ENCODE measurements at places on chromosomes 7 and 10.

DNA sequence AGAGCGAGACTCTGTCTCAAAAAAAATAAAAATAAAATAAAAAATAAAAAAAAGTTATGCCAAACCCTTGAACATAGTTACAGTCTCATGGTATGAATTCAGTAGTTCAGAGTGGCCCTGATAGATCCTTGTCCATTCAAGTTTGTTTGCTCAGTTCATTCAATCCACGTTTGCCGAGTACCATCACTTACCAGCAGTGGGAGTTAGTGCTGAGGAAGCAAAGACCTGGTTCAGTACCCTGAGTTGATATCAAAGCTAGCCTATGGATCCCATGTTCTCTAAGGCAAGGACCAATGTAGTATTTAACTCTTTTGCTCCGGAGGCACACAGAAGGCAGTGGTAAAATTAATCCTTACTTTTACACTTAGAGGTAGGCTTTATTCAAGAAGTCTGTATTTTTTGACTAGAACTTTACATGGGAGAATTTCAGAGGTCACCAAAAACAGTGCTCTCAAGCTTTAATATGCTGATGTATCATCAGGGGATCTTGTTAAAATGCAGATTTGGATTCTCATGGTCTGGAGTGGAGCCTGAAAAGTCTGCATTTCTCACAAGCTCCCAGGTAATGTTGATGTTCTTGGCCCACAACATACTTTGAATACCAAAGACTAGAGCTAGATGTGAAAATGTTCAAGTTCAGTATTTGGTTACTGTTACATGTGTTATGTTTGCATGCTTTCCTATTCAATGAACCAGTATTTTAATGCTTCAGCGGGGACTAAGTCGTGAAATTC is 38.1 kb upstream of the HBP1 start:
- no peak for DNase-seq

DNA sequence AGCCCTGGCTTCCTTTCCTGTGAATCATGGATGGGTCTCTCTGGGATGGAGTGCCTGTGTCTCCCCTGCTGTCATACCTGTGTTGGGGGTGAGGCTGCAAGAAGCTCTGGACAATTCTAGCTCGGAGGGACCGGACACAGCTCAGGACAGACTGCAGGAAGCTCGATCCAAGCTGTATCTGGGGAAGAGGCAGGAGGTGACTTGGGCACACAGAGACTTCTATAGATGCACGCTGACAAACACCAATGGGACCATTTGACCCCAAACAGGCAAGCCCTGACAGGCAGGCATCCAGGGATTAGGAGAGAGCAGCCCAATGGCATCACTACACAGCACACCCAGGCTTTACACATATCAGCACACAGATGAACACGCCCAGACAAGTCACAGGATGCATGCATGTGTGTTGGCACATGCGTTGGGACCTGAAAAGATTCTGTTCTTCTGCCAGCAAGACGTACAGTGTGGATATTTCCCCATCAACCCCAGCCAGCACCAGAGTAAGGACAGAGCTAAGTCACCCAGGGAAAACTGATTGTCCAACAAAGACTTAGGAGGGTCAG is 4.5 kb downstream of the LLCFC1 start:
- no peak for DNase-seq

GRCh38 chr10:93420944-93421825 is 60.9 kb downstream of the MYOF start:
- no peak for DNase-seq

DNA sequence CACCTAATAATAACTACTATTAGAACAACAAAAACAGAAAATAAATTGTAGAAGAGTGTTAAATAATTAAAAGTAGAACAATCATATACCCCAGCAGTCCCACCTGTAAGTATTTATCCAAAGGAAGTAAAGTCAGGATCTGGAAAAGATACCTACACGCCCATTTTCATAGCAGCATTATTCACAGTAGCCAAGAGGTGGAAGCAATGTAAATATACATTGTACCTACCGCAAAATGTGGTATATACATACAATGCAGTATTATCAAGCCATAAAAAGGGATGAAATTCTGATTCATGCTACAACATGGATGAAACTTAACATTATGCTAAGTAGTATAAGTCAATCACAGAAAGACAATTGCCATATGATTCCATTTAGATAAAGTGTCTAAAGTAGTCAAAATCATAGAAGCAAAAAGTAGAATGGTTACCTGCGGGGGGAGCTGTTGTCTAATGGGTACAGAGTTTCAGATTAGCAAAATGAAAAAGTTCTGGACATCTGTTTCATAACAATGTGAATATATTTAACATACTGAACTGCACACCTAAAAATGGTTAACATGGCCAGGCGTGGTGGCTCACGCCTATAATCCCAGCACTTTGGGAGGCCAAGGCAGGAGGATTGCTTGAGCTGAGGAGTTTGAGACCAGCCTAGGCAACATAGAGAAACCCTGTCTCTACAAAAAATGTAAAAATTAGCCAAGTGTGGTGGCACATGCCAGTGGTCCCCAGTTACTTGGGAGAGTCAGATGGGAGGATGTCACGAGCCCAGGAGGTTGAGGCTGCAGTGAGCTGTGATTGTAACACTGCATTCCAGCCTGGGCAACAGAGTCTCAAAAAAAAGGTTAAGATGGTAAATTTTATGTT is 6.0 kb upstream of the TMED4 start:
- peak; percentile 85 for DNase-seq

GRCh38 chr7:105838627-105839231 is 37.7 kb downstream of the ATXN7L1 start:
- DNase-seq = no peak

DNA sequence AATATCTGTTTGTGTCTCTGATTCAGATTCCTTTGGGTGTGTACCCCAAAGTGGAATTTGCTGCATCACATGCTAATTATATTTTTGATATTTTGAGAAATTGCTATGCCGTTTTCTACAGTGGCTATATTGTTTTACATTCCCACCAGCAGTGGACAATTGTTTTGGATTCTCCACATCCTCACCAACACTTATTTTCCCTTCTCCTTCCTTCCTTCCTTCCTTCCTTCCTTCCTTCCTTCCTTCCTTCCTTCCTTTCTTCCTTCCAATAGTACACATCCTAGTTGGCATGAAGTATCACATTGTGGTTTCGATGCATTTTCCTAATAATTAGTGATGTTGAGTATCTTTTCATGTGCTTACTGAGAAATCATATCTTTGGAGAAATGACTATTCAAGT is 535.5 kb downstream of the SH2D4B start:
- DNase-seq = no peak

GRCh38 chr10:117175215-117175900 is 21.9 kb upstream of the KCNK18 start:
- no peak for DNase-seq

GRCh38 chr7:6433784-6434615 is 13.8 kb downstream of the DAGLB start:
- DNase-seq = no peak

- no peak for DNase-seq
Measured at GRCh38 chr7:129435414-129435829, 1.2 kb downstream of the STRIP2 start.

- no peak for DNase-seq
Measured at GRCh38 chr10:1153805-1154351, 97.7 kb downstream of the WDR37 start.

DNA sequence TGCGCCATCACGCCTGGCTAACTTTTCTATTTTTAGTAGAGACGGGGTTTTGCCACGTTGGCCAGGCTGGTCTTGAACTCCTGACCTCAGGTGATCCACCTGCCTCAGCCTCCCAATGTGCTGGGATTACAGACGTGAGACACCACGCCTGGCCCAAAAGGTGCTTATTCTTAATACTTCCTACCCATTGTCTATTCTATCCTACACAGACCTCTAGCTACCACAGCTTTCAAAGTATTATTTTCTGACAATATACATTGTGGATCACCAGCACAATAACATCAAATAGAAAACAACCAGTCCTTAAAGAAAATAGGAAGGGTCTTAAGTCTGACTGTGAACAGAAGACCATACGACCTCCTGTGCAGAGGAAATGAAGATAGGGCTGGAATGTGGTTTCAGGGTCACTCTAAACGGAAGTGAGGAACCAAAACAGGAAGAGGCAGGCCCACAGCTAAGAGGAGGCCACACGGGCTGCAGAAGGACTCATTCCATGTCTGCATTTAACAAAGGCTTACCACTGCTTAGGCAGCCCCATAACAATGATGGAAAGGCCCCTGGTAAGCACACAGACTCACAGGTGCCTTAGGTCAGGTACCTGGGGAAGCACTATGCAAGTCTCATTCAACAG is 115.2 kb downstream of the ZFAND4 start:
- DNase-seq = peak; percentile 56

GRCh38 chr10:15545266-15545665 is 174.2 kb upstream of the FAM171A1 start:
- no peak for DNase-seq
